ENCODE measurements at places on chromosomes 2 and 18.
A peak's percentile ranks its signal among the peaks of the same experiment; 100 is the strongest.

DNA sequence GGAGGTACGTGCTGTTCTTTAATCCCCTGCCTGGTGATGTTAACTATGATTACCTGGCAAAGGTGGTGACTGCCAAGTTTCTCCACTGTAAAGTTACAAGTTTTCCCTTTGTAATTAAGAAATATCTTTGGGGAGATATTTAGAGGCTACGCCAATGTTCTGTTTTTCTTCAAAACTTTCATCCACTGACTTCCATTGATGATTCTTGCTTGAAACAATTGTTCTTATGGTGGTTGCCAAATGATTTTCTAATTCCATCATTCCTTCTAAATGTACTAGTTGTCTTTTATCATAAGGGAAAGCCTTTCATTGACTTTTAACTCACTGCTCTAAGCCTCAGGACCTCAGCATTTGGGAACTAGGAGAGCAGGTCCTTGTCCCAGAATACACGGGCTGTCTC, 205.5 kb downstream of the SMAD7 start:
- DNase-seq, result no peak

DNA sequence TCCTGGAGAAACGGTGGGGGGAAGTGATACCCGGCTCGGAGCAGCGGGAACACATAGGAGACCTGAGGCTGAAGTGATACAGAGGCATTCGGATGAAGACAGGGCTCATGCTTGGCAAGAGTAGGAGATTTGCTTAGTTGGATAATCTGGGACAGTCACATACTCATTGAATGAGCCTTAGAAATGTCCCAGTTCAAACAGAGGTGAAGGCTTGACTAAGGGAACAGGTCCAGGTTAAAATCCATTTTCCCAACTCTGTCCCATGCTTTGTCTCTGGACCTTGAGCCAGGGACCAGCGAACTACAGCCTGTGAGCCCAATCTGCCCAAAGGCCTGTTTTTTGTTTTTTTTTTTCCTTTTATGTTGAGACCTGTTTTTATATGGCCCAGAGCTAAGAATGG, 1.3 kb downstream of the UGT1A6 start:
- no peak for DNase-seq

- no peak for DNase-seq
Observed at GRCh38 chr2:70735071-70735470, 32.9 kb downstream of the ADD2 start.

GRCh38 chr2:158138255-158138654, 36.6 kb downstream of the UPP2 start:
- DNase-seq, result no peak

GRCh38 chr18:62131301-62131909, 55.5 kb downstream of the PIGN start:
- DNase-seq, result peak; percentile 67

GRCh38 chr2:174005801-174006419, 40.7 kb upstream of the SP3 start:
- no peak for DNase-seq

- no peak for DNase-seq
Observed at GRCh38 chr2:101704816-101705578, 7.5 kb downstream of the MAP4K4 start.

DNA sequence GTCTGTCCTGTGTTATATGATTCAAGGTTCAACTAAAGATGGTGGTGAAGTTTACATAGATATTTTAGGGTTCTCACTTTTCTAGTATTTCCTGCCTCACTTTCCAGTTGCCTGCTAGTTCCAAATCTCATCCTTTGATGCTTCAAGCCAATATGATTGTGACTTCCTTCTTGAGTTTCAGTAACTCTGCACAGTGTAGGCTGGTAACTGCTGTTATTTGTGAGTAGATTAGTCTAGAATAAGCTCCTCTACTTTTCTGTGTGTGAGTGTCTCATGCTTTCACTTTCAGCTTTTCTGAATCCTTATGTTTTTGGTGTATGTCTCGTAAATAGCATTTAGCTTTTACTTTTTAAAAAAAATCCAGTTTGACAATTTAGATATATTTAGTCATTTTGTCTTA, 42.6 kb downstream of the GALNT1 start:
- DNase-seq, result no peak

GRCh38 chr2:160507464-160507863, 13.9 kb upstream of the RBMS1 start:
- no peak for DNase-seq

DNA sequence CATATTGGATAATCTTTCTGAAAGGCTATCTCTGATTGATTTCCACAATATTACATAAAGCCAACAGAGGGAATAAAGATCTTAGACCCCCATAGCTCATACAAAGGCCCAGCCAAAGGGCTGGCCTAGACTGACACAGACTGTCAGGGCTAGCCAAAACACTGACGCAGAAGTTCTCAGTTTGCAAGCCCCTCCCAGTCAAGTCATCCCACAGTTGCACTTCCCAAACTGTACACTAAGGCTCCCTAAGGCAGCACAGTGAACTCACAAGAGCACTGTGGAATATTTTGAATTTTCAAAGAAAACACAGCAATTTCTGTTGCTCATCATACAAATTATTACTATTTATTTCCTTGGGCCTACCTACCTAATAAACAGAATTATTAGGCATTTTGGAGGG, 244.9 kb downstream of the SP3 start:
- DNase-seq, result no peak

GRCh38 chr2:240229603-240230235, 89.3 kb upstream of the OTOS start:
- no peak for DNase-seq

DNA sequence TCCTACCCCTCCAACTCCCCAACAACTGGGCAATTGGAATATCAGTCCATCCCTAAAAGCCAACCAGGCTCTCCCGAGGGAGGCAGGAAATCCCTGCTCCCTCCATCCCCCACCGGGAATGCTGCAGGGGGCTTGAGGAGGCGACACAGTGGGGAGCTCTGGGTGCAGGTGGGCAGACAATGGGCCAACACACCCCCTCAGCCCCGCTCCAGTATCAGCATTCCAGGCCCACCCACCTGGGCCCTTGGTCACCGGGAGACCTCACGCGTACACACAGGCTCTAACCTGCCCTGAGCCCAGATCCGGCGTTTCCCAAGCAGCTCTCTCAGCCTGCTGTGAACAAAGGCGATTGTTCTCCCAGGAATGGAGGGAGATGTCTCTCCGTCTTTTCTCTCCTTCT, 37.6 kb upstream of the FZD7 start:
- DNase-seq, result no peak

GRCh38 chr2:187917535-187917934, 363.3 kb upstream of the TFPI start:
- DNase-seq, result no peak

DNA sequence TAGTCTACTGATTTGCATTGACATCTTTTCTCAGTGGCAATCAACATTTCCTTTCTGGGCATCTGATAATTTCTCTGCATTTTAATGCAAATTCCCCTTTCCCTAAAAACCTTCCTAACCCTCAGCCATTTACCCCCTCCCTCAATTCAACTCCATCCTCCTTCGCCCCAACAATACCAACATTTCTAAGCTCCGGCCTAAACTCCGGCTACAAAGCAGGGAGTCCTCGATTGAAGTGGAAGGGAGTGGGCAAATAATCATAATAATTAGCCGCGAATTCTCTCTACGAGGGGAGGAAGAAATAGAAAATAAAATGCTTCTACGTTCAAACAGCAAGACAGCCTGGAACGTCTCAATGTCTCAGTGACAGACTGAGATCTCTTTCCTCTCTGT, 4.6 kb downstream of the BCL11A start:
- DNase-seq, result no peak

GRCh38 chr2:128374001-128374710, 55.5 kb upstream of the HS6ST1 start:
- no peak for DNase-seq

GRCh38 chr2:174024524-174025270, 59.5 kb upstream of the SP3 start:
- no peak for DNase-seq

DNA sequence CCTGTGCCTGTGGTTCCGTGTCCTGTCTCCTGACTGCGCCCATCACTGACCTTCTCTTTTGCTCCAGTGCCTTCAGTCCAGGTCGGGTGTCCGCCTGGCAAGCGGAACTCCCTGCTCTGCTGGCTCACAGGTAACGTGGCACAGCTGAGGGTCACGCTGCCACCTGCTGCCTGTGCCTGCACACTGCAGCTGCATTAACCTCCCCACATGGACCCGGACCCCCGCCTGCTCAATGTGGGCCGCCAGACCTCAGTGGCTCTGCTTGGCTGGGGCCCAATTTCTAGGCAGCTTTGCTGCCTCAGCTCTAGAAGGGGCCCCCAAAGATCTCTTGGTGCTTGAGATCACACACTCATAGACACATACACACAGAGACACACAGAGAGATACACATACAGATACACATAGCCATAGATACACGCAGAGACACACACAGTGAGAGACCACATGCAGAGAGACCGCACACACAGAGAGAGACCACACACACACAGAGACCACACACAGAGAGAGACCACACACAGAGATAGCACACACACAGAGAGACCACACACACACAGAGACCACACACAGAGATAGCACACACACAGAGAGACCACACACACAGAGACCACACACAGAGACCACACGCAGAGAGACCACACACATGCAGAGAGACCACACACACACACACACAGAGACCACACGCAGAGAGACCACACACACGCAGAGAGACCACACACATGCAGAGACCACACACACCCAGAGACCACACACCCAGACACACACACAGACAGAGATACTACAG, 14.9 kb upstream of the CNNM3 start:
- DNase-seq, result peak; percentile 78

DNA sequence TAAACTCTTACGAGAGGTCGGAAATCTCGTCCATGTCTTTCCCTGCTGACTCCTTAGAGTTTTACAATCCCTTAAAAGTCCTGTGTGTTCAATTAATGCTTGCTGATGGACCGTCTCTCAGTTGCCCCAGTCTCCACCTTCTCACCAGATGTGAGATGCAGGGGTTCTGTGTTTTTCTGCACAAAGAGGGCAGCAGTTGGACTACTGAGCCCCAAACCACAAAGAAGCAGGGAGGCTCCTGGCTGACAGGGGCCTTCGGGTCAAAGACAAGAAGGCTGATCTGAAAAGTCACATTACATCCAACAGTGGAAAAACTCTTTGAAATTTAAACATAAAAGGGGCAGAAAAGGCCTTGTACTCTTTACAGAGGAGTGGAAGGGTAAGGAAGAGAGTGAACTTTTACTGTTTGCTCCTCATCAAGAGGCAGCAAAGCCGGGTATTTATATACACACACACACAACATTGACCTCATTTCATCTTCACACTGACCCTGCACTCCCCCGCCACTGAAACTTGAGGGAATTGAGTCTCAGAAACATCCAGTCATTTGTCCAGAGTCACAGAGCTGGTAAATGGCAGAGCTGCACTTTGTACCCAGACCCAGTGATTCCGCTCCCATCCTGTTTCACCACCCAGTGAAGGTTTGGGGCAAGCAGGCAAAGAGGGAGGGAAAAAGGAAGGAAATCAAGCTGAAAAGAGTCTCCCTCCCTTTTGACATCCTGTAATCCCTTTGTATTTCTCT, 23.7 kb downstream of the MRPL33 start:
- no peak for DNase-seq

GRCh38 chr2:105239924-105240323, 1.6 kb upstream of the GPR45 start:
- DNase-seq, result no peak

- DNase-seq, result no peak
Observed at GRCh38 chr2:230231251-230231650, 5.7 kb downstream of the SP140 start.

DNA sequence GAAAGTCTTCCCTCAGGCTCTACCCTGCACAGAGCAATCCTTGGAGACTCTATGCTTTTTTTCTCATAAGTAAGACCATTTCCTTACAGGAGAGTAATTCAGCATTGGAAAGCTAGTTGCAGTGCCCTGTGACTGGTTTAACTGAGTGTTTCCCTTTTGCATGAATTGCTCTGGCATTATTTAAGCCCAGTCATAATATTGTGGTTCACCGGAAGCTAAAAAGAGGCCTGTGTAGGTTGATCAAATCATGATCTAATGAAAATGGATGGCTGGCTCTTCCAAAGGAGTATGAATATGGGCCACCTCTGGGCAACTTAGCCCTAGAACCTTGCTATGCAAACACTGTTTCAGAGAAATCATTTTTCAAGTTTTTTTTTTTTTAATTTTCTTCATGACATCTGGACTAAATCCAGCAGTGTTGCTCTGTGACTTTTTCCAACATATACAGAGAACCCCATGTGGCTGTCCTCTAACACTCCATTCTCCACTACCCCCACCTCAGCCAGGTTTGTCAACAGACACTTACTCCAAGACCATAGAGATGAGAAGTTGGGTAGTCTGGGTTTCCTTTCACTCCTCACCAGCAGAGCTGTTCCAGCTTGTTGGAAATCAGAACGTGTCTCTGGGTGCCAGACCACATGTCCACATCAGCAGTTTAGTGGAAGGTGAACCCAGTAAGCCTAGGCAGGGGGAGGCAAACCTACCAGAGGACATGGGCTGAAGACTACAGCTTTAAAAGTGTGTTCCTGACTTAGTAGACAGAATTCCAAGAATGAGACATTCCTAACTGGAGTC, 175.2 kb upstream of the SLC14A2 start:
- no peak for DNase-seq

DNA sequence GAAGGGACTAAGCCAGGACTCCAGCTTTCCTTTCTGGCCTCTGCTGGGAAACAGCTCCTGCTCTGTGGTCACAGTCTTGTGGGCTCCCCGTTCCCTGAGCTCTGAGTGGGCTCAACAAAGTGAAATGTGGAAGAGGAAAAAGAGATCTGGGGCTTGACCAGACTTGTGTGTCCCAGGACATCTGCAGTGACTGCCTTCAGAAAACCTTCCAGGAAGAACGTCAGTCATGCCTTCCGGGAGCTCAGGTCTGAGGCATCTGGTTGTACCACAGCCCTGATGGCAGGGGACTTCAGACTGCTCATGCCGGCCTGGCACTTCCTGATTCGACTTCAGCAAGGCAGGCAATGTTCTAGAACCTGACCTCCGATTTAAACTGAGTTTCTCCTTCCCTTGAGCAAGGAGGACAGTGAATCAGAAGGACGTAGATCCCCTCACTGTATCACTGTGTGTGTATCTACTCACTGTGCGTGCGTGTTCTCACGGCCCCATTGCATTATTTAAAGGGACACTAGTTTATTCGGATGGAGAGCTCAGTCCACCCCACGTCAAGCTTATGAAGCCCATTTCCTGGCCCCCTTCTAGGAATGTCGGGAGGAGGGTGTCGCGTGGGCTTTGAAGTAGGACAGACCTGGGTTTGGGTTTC, 548 bp upstream of the FBLN7 start:
- no peak for DNase-seq

- no peak for DNase-seq
Observed at GRCh38 chr2:118907759-118908158, 34.2 kb upstream of the MARCO start.

GRCh38 chr18:13696961-13697360, 29.4 kb downstream of the FAM210A start:
- DNase-seq, result no peak

- DNase-seq, result no peak
Observed at GRCh38 chr2:203501873-203502272, 33.2 kb downstream of the RAPH1 start.

GRCh38 chr18:38421872-38422615, 856.4 kb upstream of the CELF4 start:
- no peak for DNase-seq

- DNase-seq, result no peak
Observed at GRCh38 chr18:50982802-50983179, 15.0 kb downstream of the ELAC1 start.

- DNase-seq, result no peak
Observed at GRCh38 chr18:70058916-70059315, 111.2 kb upstream of the CD226 start.

Data from CD4-positive, alpha-beta T cell treated with Interferon alpha-2 for 1 hour (primary cell).